C1 segment of cervical spinal cord (tissue), 14 donors: ENCODE measurements at places on chromosomes 1 and 21.

- DNase-seq, result no peak
Observed at GRCh38 chr21:45407629-45408247, 2.8 kb downstream of the COL18A1 start.

GRCh38 chr1:119226913-119227312 lies 86.5 kb upstream of the WARS2 start:
- no peak for DNase-seq

DNA sequence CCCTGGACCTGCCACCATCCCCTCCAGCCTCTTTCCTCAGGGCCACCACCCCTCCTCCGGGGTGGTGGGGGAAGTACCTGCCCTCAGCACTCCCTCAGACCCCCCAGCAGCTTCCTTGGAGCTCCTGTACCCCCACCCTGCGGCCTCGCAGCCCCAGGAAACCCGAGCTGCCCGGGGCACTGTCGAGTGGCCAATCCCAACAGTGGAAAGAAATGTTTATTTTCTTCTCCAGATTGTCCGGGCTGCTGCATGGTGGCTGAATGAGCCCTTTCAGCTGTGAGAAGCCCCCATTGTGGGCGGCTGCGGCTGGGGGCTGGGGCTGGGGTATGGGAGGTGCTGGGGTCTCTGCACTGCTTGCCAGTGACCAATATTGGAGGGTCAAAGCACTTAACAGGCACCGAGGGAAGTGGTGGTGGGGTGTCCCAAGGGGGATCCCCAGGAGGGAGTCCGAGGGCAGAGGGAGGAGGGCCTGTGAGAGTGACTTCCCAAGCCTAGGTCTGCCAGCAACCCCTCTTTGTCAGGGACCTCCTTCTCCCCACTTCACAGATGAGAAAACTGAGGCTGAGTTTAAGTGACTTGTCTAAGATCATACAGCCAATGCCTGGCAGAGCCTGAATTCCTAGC lies 25.2 kb downstream of the RUNX3 start:
- DNase-seq, result no peak

DNA sequence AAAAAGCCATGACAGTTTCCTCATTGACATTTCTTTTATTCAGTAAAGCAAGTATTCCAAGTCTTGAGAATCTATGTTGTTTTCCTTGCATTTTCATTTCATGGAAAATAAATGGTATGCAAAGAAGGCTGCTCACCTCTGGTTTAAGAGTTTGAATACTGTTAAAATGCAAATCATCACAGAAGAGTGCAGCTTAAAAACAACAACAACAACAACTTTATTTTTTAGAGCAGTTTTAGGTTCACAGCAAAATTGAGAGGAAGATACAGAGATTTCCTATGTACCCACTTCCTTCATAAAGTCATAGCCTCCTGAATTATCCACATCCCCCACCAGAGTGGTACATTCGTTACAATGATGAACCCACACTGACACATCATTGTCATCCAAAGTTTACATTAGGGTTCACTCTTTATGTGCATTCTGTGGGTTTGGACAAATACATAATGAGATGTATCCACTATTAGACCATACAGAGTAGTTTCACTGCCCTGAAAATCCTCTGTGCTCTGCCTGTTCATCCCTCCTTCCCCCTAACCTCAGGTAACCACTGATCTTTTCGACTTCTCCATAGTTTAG lies 39.2 kb downstream of the CD2 start:
- DNase-seq, result no peak

- DNase-seq, result no peak
Observed at GRCh38 chr21:31482460-31482859, 138.4 kb upstream of the TIAM1 start.

GRCh38 chr1:185224132-185224531 lies 67.2 kb downstream of the SWT1 start:
- no peak for DNase-seq
